ENCODE measurements at places on chromosomes 4 and X.

GRCh38 chr4:128513664-128514484, 226.3 kb upstream of the PGRMC2 start:
- no peak for DNase-seq

GRCh38 chr4:109969919-109970318, 57.2 kb downstream of the EGF start:
- no peak for DNase-seq

- DNase-seq = no peak
Measured at GRCh38 chr4:89837993-89838390, 1.0 kb upstream of the SNCA start.

GRCh38 chrX:136386826-136387225, 86.1 kb downstream of the ADGRG4 start:
- no peak for DNase-seq

DNA sequence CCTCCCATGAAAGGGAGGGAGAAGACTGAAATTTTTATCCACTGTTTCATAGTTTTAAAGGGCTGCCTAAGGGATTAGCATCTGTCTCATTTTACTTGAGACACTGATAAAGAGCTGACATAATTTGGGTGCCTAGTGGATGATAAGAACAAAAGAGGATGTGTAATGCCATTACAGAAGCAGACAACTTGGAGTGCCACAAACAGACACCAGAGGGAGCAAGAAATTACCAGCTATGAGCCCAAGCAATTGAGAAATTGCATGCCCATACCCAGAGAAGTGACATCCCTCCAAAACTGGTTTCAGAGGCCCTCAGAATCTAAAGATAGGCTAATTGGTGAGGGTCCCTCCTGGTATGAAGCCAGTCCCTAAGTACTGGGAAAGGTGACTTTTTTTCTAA, 38.5 kb upstream of the POU3F4 start:
- DNase-seq = no peak

DNA sequence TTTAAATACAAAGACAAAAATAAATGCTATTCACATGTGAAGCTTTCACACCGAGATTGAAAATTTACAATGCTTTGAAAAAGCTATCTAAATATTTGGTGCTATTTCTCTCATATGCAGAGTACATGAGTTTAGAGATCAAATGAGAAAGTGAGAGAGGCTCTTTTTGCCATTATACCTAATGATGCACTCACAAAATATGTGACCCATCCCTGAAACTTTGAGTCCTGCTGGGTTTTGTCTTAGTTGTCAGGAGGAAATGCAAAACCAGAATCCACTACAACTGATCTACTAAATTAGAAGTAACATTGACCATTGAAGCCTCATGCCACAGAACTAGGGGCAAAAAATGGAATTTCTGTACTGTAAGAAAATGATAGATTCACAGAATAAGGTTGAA, 251.7 kb downstream of the MAPK10 start:
- no peak for DNase-seq

DNA sequence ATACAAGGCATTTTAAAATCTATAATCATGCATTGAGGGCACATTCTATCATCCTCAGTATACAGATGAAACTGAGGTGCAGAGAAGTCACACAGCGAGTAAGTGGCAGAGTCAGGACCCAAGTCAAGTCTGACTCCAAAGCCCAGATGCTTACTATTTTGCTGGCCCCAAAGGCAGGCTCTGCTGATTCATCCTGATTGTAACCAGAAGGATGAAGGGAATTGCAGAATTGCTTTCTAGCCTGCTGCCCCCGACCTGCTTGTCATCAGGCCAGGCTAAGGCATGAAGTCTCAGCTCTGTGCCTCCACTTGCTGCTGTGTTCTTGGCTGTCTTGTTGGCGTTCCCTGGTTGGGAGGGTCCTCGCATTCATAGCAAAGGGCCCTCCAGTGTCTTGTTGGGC, 62.7 kb downstream of the SLC9A6 start:
- DNase-seq = no peak

- DNase-seq = no peak
Measured at GRCh38 chr4:120000591-120001296, 65.9 kb downstream of the MAD2L1 start.

GRCh38 chr4:185344743-185345538, 50.8 kb downstream of the LRP2BP start:
- DNase-seq = no peak

- no peak for DNase-seq
Measured at GRCh38 chr4:88177983-88178625, 19.7 kb upstream of the ABCG2 start.

DNA sequence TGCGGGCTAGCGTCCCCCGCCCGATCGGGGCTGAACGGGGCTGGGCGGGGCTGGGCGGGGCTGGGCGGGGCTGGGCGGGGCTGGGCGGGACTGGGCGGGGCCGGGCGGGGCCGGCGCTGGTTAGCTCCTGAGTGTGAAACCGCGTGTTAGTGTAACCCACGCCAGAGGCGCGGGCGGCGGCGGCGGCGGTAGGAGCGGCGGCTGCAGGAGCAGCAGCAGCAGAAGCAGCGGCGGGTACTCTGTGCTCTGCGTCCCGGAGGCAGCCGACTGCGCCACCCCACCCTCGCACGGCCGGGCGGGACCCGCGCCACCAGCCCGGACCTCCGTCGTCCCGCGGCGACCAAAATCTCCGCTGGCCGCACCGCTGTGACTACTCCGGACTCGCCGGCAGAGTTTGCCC, 128.1 kb downstream of the LAS1L start:
- DNase-seq = no peak

GRCh38 chr4:109721033-109721432, 8.8 kb downstream of the PLA2G12A start:
- no peak for DNase-seq

- no peak for DNase-seq
Measured at GRCh38 chr4:160212078-160212477, 1109.2 kb downstream of the RAPGEF2 start.

- DNase-seq = no peak
Measured at GRCh38 chr4:128572778-128573241, 236.7 kb upstream of the JADE1 start.

GRCh38 chr4:83207497-83208101, 77.0 kb downstream of the COQ2 start:
- DNase-seq = no peak

- no peak for DNase-seq
Measured at GRCh38 chr4:110514889-110515479, 39.0 kb downstream of the ENPEP start.

- DNase-seq = no peak
Measured at GRCh38 chr4:70802928-70803580, 36.6 kb downstream of the GRSF1 start.

DNA sequence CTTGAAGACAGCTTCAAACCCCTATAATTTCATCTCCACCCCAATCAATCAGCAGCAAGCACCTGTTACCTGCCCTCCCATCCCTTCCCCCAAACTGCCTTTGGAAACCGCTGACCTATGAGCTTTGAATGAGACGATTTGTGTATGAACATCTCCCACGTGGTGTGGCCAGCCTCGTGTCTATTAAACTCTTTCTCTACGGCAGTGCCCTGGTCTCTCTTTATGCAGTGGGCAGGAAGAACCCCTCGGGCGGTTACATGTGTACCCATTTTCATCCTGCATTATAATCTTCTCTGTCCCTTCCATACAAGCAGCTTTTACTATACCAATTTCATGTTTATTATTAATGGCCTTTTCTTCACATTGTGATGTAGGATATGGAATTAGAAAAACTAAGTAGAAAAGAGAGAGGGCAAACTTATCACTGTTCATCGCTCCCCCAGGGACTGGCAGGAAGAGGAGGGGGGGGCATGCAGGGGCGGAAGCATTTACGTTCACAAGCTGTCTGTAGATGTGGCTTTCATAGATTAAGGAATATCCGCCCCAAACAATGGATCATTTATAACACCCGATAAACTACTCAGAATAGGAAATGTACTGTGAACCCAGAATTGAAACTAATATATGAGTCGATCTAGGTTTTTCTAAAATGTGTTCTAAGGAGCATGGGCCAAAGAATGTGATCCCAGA, 95.5 kb upstream of the ZNF518B start:
- DNase-seq = no peak

DNA sequence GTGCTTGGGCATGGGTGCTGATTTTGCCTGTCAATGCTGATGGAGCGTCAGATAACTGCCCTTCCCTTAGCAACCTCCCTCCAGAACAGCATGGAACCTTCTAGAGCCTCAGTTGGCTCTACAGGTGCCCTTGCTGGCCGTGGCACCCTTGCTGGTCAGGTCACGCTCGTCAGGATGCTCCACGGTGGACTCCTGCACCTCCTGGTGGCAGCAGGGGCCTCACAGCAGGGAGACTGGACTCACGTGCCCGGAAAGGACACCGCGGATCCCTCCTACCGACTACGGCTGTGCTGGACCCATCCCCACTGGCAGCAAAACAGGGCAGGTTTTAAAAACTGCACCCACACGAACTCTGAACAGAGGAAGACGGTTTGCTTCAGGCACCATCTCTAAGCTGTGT, 82.1 kb upstream of the AFAP1 start:
- DNase-seq = no peak

- no peak for DNase-seq
Measured at GRCh38 chr4:162347842-162348213, 184.0 kb upstream of the FSTL5 start.

- DNase-seq = no peak
Measured at GRCh38 chr4:142363686-142364085, 482.4 kb downstream of the INPP4B start.

GRCh38 chrX:66638591-66639500, at the start of gene EDA2R:
Gene EDA2R (minus strand): TSS chrX:66639078. CDS start chrX:66616020, 23,058 bp downstream.
- peak; percentile 9 for DNase-seq

DNA sequence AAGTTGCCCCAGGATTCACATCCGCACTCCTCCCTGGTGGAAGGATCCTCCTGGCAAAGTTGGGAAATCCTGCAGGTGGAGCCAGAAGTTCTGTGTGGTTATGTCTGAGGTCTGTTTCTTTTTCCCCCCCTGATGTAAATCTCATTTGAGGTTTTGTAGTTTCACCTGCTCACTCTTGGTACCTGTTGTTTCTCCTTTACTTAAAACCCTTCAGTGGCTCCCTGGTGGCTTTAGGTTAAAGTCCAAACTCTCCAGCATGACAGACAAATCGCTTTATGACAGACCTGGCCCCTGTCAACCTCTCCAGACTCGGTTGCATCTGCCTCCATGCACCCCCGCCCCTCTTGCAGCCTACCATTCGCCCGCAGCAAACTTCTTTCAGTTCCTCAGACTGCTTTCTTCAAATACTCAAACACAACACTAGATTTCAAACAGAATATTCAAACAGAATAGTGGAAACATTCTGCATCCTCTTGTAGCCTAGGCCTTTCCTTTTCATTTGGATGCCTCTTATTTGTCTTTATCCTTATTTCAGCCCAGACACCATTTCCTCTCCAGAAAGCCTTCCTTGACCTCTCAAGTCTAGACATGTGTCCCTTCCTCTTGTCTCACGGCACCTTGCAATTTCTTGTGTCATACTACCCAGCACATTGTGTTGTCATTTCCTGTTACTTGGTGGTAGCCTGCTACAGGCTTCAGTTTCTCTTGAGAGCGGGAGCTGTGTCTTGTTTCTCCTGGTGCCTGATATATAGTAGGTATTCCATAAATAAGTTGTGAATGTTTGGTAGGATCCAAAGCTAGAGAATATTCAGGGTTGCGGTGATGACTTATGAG, 24.8 kb downstream of the IL13RA1 start:
- DNase-seq = no peak

Data from stimulated activated CD4-positive, alpha-beta T cell treated with anti-CD3 and anti-CD28 coated beads, TNF-alpha, amount 100 ng/mL, for 48 hours (primary cell).